ENCODE measurements at places on chromosomes 16 and 17. TPM values are rescaled to one million over a fixed set of nuclear protein-coding genes. Genes with fewer than 3 reads are reported as not detected.
A peak's percentile ranks its signal among the peaks of the same experiment; 100 is the strongest.

DNA sequence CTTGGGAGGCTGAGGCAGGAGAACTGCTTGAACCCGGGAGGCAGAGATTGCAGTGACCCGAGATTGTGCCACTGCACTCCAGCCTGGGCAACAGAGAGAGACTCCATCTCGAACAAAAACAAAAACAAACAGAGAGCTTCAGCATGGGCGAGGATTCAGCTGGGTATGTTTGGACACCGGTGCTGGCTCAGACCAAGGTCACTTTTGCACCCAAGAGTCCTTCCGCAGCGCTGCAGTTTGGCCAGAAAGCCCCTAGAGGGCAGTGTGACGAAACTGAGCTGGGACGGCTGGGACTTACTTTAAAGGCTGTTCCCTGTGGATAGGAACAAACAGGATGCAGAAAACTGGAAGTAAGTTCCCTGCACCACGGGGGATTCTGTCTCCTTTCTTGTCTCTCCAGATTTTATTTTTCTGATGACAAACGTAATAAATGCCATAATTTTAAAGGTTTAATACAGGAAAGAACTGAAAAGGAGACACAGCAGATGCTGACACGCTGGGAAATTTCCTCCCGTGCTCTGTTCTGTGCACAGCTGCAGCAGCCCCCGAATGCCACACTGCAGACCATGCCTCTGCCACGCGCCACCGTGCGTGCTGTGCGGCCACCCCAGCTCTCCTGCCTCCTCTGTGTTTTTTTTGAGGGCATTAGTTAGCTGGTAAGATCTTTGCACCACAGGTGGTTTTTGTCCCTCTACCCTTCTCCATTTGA, 25.2 kb upstream of the USP36 start:
- peak; percentile 66 for DNase-seq

DNA sequence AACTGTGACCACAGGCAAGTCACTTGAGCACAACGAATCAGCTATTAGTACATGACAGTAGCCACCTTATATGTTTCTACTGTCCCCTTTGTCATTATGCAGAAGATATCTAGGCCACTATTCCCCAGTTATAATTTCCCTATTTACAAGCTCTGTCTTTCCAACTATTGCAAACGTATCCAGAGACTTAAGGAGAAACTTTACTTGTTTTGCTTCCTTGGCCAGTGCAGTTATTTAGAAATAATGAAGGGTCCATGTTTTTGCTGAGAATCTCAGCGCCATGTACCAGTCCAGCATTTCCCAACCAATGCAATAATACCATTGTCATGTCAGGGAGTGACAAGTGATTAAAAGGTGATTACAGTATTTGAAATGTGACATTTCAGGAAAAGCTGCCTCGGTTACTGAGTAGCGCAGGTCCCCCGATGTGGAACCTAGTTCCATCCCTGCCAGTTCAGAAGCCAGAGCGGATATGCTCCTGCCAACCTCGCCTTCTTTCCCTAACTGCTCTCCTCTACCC, 743 bp downstream of the ZNF624 start:
- DNase-seq: no peak

DNA sequence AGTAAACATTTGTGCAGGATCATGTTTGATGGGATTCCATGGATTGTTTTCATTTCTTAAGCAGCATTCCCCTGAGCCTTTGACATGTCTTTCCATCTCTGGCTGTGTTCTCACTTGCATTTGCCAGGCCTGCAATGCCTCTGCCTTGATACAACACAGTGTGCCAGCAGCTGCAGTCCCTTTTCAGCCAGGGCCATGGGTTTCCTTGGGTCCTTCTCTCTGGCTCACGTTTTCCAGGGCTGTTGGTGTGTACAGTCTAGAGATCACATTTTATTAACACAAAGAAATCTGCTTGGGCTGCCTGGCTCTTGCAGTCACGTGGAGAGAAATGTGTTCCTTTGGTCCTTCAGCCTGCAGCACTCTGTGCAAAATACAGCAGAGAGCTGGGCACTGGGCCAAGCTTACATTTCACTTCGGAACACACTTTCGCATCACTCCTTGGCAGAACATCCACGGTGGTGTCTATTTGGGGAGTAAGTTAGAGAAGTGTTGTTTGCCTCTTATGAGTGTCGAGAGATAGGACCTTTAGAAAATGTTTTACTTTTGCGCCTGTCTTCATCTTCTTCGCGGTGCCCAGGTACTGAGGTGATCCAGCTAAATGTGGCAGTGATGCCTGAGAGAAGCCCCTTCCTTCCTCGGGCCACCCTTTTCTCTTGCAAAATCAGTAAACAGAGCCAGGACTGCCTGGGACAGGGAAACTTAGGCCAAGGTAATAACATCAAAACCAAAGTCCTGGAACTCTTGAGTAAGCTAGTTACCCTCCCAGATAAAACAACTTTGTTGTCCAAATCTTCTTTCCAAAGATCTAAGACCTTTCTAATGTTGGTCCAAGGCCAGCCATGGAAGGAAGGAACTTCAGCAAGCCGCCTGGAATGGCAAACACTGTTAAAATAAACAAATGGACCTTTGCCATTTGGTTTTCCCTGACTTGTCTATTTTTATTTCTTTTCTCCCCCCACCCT, 20.9 kb downstream of the HLF start:
- DNase-seq: no peak

DNA sequence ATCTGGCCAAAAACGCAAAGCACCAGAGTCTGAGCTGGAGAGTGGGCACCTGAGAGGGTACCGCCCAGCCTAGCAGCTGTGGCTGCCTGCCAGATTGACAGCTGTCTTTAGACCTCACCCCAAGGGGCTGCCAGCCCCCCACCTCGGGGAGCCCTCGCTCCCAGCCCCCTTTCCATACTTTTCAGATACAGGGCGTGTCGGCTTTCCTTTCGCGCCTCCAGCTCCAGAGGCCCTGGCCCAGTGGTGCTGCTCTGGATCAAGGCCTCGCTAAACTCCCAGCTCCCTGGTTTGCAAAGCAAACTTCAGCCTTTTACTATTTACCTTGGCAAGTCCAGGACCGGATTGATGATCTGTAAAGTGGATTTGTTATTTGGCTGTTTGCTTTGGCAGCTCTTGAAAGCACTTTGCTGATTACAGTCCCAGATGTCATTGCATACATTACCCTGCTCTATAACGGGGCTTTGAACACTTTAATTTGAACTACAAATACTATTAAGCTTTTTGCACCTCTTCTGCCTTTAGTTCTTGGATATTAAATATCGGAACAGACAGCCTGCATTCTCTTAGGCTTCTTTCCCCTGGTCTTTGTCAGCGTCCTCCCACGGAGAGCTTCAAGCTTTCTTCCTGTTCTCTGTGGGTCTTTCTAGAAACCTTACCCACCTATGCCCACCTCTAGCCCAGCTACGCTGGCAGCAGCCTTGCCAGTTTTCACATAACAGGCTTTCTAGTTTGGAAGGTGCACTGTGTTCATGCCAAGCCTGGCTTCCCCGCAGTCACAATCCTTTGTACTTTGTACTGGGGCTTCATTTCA, 63.6 kb upstream of the TBX2 start:
- DNase-seq: no peak

- no peak for DNase-seq
Measured at GRCh38 chr16:21610006-21610544, 10.7 kb downstream of the METTL9 start.

- DNase-seq: no peak
Measured at GRCh38 chr17:51802544-51802943, 356.0 kb downstream of the CA10 start.

DNA sequence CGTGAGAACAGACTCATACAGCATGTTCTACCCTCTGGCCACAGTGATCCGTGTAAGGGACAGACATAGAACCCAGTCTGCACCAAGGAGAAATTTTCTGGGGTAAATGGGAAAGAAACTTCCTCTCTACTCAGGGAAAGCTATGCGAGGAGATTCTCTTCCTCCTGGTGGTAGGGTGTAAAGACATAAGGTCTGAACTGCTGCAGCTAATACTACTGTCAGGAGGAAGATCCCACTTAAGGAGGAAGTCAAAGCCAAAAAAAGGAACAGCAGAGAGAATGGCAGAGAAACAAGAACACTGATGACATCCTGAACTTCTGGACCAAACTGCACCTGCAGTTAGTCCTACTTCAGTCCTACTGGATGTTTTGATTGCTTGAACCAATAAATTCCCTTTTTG, 7.1 kb upstream of the TM4SF5 start:
- no peak for DNase-seq

GRCh38 chr16:31427441-31428278, 500 bp downstream of the COX6A2 start:
- peak; percentile 52 for DNase-seq

- DNase-seq: peak; percentile 76
Measured at GRCh38 chr16:66696669-66697630, at the start of gene CMTM4. Gene CMTM4, minus strand, starts transcription at chr16:66696743. Its CDS starts 218 bp downstream, at chr16:66696525.

Gene FAM171A2
- total RNA-seq: 0.49 TPM

Gene CCL1
- not detected for total RNA-seq

Gene CD300LB
- total RNA-seq: not detected

Gene NACA2
- total RNA-seq: not detected

Gene HOXB9
- 0.13 TPM for total RNA-seq

Gene APOH
- total RNA-seq: not detected

Measured in activated B cell treated with CpG ODN at 0.5 μM for 24 hours (primary cell).